IPS DF 6.9 (cell line): ENCODE measurements at places on chromosomes 3 and 15.

DNA sequence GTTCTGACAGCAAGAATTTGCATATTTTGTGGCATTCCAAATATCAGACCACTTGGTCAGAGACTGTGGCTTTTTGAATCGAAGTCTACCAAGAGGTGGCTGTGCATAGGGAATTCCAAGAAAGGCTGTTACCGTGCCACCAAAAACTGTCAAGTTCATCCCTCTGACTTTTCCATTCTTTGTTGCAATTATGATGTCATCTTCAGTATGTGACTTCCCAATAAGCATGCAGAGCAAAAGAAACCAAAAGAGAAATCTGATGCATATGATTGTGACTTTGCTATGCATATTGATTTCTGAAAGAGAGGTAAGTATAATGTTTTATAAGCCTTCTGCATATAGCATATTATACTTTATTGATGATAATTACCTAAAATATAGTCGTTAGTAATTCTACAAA is 6.5 kb downstream of the BCHE start:
- DNase-seq: no peak

- no peak for DNase-seq
Observed at GRCh38 chr3:42914771-42915515, 9.0 kb downstream of the ZNF662 start.

GRCh38 chr3:172257648-172258400 is 190.4 kb downstream of the GHSR start:
- no peak for DNase-seq

- DNase-seq: no peak
Observed at GRCh38 chr3:167361306-167361705, 18.8 kb downstream of the ZBBX start.

- DNase-seq: no peak
Observed at GRCh38 chr3:169146866-169147237, 516.7 kb downstream of the MECOM start.

GRCh38 chr15:49471733-49472132 is 48.7 kb downstream of the FGF7 start:
- DNase-seq: no peak

GRCh38 chr3:160106905-160107861 is 118.0 kb upstream of the C3orf80 start:
- DNase-seq: no peak

- DNase-seq: no peak
Observed at GRCh38 chr15:32879980-32880379, 162.2 kb downstream of the GREM1 start.

DNA sequence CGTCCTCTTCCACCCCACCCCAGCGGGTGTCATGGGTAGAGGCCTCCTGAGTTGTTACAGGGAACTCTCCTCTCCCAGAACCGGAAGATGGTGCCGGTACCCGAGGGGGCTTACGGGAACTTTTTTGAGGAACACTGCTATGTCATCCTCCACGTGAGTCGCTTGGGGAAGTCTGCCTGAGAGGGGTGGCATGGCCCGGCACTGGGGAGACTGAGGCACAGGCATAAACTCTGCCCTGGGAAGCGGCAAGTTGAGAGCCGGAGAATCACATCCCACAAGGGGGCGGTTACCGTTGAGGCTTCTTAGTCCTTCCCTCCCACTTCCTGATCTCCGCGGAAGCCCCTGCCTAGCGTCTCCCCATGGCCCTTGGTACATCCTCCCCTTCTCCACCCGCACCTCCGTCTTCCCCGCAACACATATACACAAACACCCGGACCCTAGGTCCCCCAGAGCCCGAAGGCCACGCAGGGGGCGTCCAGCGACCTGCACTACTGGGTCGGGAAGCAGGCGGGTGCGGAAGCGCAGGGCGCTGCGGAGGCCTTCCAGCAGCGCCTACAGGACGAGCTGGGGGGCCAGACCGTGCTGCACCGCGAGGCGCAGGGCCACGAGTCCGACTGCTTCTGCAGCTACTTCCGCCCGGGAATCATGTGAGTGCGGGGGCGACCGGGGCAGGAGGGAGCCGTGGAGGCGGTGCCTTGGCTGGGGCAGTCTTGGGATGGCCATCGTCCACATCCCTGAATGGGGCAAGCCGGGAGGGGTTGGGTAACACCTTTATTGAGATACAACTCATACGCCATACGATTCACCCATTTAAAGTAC is 3.4 kb downstream of the VILL start:
- DNase-seq: no peak

GRCh38 chr15:70947351-70948335 is 55.0 kb downstream of the LRRC49 start:
- DNase-seq: no peak
